ENCODE measurements at places on chromosomes 1 and 21.

- DNase-seq, result no peak
These were observed 4.0 kb downstream of the CHI3L1 start for GRCh38 chr1:203182387-203182953.

DNA sequence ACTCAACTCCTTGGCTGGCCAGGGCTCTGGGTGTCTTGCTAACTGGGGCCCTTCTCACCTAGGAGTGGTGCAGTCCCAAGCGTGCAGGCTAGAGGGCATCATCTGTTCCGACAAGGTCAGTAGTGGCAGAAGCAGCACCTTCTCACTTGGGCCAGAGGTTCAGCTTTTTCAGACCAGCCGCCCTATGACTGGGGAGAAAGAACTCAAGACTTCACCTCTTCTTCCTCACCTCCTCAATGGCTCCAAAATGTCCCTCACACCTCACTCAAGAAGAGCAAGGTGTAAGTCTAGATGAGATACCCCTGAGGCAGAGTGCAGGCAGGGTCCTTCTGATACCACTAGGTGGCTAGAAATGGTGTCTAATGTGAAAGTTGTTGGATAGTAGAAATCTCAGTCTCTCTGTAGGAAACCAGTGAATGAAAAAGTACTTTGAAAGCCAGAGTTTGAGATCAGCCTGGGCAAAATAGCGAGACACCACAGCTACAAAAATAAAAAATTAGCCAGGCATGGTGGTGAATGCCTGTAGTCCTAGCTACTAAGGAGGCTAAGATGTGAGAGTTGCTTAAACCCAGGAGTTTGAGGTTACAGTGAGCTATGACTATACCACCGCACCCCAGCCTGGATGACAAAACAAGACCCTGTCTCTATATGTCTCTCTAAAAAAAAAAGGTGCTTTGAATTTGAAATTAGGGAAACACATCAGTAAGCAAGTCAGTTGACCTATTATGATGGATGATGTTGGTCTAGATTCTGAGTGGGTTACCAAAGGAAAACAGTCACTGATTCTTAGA is 8.6 kb upstream of the IL20 start:
- DNase-seq, result no peak

DNA sequence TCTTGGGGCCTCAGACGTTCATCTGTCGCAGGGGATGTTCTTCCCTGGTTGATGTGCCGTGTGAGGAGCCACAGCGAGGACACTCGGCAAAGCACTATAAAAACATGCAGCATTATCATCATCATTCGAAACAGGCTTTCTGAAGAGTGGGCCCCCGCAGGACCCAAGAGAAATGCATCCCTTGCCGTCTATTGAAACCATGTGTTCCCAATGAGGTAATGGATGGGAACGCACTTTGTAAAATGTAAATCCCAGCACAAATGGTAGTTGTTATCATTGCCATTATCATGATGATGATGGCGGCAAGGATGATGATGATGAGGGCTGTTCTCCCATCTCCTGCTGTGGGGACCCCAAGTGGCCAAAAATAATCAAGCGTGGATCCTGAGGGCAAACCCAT is 76.8 kb downstream of the GLIS1 start:
- DNase-seq, result no peak

GRCh38 chr1:110005971-110006370 is 21.4 kb downstream of the AHCYL1 start:
- DNase-seq, result no peak

- no peak for DNase-seq
These were observed 160.2 kb downstream of the TOMM20 start for GRCh38 chr1:234968451-234968850.

Measured in cortex of kidney (tissue), 1 donor.